Inflammatory macrophage treated with lipopolysaccharide for 4 hours (primary cell): ENCODE measurements at places on chromosomes 4 and X.

GRCh38 chr4:129336457-129337227, 240.7 kb downstream of the C4orf33 start:
- DNase-seq: no peak

GRCh38 chr4:5908876-5909427, 16.1 kb upstream of the CRMP1 start:
- DNase-seq: no peak

GRCh38 chr4:175325230-175325629, 407.1 kb downstream of the ADAM29 start:
- DNase-seq: no peak

DNA sequence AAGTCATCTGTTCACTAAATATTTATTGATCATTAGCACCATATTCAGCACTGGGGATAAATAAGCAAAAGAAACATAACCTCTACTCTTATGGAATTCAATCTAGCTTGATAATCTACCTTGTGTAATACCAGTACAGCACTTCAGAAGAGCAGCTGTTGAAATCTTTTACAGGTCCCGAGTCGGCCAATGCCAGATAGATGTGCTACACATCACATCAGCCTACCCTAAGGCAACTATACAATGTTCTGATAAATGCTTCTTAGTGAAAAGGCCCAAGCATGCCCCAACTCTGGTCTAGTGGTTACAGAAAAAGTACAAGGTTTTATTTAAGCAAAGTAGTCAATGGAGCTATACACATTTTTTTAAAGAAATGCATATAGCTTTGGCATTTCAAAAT, 68.7 kb downstream of the MAPK10 start:
- no peak for DNase-seq

- no peak for DNase-seq
Observed at GRCh38 chr4:104025251-104025650, 305.5 kb upstream of the TACR3 start.

DNA sequence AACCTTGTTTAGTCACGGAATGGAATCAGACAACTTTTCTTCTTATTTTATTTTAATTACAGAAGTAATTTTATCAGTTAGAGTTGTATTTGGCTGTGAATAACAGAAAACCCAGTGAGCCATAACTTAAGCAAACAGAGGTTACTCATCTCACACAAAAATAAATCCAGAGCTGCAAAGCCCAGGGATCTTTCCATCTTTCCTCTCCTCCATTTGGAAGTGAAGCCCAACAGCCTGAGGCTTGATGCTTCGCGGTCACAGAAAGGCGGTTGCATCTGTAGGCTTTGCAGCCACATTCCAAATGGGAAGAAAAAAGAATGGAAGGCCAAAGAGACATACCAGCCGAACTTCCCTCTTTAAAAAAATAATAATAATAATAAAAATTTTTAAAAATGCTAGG, 22.6 kb downstream of the CHRNA9 start:
- no peak for DNase-seq

- no peak for DNase-seq
Observed at GRCh38 chr4:8335848-8336247, 66.3 kb downstream of the HTRA3 start.

- no peak for DNase-seq
Observed at GRCh38 chrX:22164770-22165388, 107.8 kb upstream of the CBLL2 start.

DNA sequence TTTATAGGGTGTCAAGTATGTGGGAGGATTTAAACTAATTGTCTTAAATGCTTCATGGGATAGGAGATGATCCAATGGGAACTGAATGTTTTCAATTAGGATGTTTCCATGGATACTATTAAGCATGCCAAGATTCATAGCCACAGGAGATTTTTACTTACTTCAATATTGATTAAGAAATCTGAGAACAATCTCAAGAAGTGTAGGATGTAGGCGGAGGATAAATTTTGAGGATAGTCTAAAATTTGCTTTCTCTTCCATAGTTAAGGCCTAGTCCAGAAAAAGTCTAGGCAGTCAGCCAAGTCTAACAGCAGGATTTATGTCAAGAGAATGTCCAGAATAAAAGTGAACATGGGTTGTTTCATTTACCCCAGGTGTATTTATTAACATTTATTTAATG, 32.8 kb downstream of the REPS2 start:
- no peak for DNase-seq

GRCh38 chr4:181498148-181498547, 745.1 kb upstream of the TENM3 start:
- no peak for DNase-seq

DNA sequence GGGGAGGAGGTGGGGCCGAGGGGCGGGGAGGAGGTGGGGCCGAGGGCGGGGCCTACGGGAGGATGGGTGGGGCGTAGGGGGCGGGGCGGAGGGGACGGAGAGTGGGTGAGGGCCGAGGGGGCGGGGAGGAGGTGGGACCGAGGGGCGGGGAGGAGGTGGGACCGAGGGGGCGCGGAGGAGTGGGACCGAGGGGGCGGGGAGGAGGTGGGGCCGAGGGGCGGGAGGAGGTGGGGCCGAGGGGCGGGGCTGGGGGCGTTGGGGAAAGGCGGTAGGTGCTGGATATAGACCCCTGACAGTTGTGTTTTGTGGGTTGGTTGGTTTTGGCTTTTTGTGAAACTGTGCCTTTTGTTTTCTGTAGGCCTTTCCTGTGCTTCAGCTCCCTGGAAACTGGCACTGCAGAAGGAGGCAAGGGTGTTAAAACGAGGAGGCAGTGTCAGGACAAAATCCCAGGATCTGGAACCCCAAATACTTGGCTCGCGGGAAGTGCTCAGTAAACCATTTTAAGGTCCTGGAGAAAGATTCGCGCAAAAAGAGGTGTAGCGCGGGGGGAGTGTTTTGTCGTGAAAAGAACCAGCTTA, 580 bp upstream of the MMGT1 start:
- peak; percentile 38 for DNase-seq

DNA sequence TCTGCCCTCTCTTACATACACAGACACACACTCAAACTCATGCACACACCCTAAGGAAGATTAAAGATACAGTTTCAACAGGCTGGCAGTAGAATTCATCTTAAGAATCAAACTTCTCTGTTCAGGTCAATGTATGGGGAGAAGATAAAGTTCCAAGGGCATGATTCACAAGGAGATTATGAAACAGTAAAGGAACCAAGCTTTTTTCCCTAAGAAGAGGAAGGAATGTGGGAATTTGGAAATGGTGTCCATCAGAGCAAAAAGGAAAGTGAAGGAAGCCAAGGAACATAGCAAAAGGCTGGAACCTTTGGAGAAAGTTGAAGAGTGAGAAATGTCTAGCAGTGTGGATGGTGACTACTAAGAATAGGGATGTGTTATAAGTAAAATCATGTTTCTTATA, 191.0 kb upstream of the NPY2R start:
- no peak for DNase-seq

GRCh38 chr4:159444678-159445077, 341.8 kb downstream of the RAPGEF2 start:
- peak; percentile 29 for DNase-seq

DNA sequence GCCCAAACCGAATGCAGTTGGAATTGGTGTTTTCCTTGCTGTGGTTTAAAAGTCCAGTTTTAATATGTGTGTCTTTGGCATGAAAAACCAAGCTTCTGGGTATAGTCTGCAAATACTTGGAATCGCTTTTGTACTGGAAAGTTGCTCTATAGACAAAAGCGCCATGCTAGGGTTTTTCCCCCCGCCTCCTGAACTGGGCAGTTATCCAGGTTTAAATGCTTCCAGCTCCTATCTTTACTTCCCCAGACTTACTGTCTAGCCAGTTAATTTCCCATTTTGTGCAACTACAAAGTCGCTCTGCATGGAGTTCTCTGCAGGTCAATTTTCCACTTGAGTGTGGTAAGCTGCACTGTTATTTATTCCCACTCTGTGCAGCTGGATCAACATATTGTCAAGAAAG, 2.7 kb downstream of the RASL11B start:
- DNase-seq: no peak

DNA sequence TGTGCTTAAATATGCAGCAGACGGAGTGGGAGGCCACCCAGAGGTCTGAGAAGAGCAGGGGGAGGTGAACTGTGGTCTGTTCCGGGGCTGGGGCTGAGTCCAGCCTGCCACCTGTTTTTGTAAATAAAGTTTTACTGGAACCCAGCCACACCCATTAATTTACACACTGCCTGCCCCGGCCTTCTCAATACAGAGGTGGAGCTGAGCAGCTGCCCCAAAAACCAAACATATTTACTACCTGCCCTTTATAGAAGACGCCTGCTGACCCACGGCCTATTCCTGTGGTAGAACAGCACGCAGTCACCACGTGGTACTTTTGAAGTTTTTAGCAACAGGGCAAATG, 45.9 kb downstream of the FGFRL1 start:
- no peak for DNase-seq

DNA sequence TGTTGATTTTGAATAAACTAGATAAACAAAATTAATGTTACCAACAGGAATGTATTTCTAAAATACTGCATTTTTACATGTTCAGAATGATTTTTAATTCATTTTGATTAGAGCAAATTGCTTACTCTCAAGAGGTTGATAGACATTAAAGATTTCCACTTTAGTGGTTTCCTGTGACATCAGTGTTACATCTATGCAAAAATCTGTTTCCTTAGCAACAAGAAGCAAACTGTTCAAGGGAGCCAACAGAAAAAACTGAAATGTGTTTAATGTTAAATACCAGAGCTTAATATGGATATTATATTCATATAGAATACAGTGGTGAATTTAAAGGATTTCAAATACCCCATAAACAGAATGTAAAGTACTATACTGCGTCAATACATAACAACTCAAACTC, 277.8 kb downstream of the GABRG1 start:
- no peak for DNase-seq

- DNase-seq: peak; percentile 76
Observed at GRCh38 chr4:25157081-25157480, 3.2 kb downstream of the SEPSECS start.

- DNase-seq: no peak
Observed at GRCh38 chr4:103054030-103054429, 22.5 kb downstream of the SLC9B2 start.

GRCh38 chr4:37697566-37697965, 11.4 kb upstream of the RELL1 start:
- DNase-seq: no peak
